ENCODE measurements at places on chromosomes 2 and 18.
A peak's percentile ranks its signal among the peaks of the same experiment; 100 is the strongest.

- no peak for DNase-seq
These were observed 6.0 kb downstream of the MC2R start for GRCh38 chr18:13909141-13909940.

DNA sequence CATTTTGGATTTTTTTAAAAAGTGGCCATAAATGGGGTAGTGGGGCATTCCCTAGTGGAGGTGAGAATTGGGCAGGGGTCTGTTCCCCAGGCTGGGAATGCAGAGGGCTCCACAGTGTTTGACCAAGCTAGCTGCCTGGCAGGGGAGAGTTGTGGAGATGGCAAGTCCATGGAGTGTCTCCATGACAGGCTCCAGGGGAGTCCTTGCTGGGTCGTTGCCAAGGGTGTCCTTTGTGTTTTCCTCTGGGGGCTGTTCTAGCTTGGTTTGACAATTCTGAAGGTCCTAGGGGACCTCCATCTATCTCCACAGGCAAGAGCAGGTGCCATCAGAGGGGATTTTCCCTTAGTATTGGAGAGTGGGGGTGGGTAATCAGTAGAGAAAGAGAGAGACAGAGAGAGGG lies 265.3 kb downstream of the DYSF start:
- DNase-seq, result no peak

DNA sequence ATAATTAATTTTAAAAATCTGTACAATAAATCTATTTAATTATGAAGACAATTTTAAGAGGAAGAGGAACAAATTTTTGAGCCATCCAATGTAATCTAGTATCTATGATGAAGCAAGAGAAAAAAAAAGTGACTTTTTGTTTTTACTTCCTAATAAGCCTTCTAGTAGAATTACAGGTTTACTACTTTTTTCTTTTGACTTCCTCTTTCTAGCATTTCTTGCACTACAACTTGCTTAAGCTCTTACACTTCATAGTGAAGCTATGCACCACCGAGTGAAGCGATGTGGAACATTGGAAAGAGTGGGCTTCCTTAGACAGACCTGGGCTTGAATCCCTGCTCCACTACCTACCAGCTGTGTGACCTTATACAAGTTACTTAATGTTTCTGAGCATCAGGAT lies 2.1 kb downstream of the SERPINB2 start:
- DNase-seq, result no peak

DNA sequence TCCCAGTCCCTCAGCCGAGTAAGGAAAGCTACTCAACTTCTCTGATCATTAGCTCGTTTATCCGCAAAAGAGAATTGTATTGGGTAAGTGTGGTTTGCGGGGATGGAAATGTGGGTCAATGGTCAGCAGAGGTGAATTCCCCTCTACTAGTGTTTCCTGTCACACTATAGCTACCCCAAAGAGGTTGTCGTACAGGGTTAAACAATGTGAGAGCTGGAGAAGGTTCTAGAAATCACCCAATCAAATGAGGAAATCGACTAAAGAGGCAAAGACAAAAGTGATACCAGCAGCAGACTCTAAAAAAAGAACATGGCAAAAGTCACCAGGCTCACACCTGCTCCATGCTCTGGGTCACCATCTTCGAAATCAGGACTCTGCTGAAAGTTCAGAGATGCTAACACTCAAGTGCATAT lies 144.7 kb upstream of the ITGA4 start:
- no peak for DNase-seq

DNA sequence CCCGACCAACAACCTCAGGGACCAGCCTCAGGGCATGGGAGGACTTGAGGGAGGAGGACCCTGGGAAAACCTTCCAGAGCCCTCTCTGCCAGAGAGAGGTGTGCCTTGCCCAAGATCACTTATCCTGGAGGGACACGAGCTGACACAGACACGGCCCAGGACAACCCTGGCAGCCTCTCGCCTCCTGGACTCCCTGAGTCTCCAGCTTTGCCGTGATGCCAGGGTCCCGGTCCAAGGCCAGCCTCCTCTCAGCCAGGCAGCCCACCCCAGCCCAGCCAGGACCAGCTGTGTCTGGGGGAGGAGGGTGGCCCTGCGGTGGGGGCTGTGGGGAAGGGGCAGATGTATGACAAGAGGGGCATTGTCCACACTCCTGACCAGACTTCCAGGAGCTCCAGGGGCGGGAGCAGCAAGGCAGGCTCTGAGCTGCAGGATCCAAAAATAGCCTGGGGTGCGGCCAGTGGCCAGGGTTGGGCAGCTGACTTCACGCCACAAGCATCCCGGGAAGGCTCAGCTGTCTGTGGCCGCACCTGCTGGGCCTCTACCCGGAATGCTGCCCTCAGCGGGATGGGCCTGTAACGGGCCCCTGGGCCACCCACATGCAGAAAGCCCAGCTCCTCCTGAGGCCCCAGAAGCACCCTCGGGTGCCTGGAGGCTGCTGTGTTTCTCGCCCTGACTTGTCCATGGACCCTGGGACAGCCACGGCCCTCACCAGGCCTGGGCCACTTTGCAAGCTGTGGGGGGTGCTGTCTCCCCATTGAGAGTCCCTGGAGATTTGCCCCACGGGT lies 65.5 kb upstream of the GPC1 start:
- DNase-seq, result no peak

DNA sequence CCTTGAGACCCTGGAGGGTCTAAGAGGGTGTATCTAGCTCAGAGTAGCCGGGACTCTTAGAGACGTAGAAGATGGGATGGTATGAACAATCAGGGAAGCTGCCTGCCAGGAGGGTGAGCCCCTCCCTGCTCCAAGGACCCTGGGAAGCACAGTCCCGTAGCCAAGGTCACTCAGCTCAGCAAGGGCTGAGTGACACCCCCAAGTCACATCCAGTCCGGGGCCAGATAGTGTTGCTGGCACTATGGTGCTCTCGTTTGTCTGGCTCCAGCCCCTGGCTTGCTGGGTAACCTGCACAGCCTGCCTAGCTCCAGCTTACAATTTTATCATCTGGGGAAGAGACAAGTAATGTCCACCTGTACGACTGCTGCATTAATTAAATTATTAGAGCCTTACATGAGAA lies 22.3 kb downstream of the REEP1 start:
- DNase-seq, result no peak

DNA sequence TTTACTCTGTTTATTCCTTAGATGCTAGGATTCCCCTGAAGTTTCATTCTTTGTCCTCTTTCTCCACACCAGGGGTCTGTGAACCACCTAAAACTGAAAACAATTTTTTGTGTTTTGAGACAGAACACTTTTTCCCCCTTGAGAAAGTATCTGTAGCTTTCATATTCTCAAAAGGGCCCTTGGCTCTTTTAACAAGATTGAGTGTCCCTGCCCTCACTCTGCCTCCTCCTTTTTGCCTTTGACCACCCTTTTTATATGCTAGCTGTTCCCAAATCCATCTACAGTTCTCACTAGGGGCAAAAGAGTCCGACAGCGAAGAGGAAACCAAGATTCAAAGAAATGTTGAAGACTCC lies 883 bp upstream of the EHBP1 start:
- DNase-seq, result no peak

- no peak for DNase-seq
These were observed 392.4 kb downstream of the TXNL1 start for GRCh38 chr18:56245866-56246580.

DNA sequence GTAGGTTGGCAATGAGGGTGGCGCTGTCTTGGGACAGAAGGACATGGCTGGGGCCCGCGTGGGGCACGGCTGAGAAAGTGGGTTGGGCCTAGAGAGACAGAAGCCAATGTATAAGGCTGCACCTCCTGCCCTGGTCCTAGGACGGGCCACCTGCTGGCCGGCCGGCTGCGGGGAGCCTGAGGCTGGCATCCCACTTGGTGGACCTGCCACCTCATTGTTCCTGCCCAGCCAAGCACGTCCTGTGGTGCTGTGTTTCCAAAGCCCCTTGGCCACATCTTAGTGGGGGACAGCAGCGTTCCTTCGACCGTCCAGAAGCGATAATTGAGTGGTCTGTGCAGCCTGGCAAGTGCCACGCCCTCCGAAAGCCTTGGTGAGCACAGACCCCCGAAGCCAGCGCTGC lies 223.9 kb downstream of the LDLRAD4 start:
- no peak for DNase-seq

GRCh38 chr2:192010073-192010472 lies 163.2 kb upstream of the CAVIN2 start:
- no peak for DNase-seq

- DNase-seq, result no peak
These were observed 15.4 kb downstream of the MRPL44 start for GRCh38 chr2:223972656-223973102.

- DNase-seq, result no peak
These were observed 3.1 kb downstream of the ARL4C start for GRCh38 chr2:234493796-234494195.

DNA sequence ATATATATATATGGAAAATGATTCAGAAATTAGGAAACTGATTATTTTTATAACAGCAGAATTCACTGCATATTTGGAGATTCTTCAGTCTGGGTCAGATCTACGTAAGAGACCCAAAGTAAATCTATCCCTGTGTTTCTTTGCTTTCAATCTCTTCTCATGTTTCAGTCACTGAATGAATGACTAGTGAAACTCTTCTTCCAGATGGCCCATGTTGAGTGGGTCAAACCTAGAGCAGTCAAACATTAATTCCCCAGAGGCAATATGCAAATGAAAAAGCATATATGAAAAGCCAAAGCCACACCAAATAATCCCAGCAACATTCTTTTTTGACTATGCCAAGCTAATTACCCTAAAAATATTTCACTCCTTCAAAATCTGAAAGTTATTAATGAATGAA lies 317.3 kb downstream of the RBM43 start:
- DNase-seq, result no peak

DNA sequence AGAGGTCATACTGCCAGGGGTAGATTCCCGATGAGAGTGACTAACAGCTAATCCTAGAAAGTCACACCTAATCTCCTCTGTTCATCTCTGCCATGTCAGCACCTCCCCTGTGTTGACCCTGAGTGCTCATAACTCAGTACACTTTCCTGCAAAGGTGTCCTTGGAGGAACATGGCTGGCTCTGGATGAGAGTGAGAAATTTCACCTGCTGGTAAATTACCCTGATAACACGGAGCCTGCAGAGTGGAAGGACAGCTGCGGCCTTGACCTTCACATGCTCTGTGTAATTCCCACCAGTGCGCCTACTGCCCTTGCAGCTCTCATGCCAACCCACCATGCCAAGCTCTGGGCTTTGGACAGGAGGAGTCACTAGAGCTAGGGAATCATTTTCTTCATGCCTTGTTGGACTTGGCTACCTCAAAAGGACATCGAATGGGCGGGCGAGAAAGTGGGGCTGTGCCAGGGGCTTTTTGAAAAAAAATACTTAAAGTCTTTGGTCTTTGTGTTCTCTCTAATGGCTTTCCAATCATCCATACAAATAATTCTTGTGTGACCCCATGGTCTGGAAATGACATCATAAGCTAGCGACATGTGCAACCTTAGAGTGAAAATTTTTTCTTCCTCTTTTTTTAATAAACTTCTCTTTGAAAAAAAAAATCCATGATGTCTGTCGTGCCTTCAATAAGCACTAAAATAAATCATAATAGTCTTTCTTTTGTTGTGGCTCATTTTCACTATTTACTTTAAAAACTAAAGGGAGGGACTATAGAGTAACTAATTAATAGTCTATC lies 319.9 kb downstream of the MYCN start:
- no peak for DNase-seq

DNA sequence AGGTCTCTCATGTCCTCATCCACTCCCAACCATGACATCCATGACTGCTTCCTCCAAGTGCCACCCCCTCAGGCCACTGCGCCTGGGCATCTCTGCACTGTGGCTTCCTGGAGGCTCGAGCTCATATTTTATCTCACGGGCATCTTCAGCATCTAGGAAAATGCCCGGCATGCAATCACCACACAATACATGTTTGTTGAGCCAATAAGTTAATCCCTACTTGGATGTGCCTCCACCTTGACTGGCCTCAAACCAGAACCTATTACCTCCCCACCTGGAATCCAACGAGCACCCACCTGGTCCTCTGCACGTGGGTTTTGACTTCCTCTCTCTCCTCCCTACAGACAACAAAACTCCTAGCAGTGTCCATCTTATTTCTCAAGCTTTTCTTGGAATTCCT lies 198.9 kb upstream of the REV1 start:
- no peak for DNase-seq

- no peak for DNase-seq
These were observed 322.9 kb downstream of the GBX2 start for GRCh38 chr2:235845245-235845644.

GRCh38 chr18:49819823-49820671 lies 6.7 kb upstream of the ACAA2 start:
- DNase-seq, result peak; percentile 24

- DNase-seq, result no peak
These were observed 1.3 kb downstream of the GAL3ST2 start for GRCh38 chr2:241777686-241778627.

DNA sequence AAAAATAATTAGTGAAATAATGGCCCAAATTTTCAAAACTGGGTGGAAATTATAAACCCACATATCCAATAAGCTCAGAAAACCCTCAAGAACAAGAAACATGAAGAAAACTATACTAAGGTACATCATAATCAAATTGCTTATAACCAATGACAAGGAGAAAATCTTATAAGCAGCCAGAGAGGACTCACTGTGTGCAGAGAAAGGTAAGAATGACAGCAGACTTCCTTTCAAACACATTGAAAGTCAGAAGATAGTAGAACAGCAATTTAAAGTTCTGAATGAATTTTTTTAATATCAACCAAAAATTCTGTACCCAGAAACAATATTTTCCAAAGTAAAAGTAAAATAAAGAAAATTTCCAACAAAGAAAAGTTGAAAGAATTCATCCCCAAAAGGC lies 197.7 kb upstream of the RAB12 start:
- DNase-seq, result no peak

DNA sequence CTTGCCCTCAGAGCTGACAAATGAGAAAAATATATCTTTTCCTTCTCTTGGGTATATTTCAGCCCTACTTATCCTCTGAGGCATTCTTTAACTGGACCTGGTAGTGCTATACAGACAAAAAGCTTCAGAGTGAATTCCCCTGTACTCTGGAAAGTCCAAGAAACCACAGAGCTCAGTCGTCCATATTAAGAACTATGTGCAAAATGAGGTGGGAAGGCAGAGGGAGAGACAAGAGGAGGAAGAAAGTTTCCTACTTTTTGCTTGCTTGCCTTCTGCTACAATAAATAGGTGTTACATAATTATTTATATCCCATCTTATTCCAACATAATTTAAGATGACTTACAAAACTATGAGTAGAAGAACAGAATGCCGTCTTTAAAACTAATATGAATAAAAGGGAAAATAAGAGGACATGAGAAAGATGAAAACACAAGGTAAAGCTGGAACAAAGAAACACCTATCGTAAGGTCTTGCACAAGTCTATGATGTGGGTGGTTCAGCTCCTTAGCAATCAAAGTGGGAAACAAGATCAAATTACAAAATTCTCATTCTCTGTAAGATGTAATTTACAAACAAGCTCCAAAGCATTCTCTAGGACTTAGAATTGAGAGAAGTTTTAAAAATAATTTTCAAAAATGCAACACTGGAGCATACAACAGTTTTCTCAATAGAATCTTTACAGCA lies 97.9 kb downstream of the BAZ2B start:
- no peak for DNase-seq

GRCh38 chr2:24342110-24342910 lies 18.0 kb downstream of the ITSN2 start:
- DNase-seq, result no peak

DNA sequence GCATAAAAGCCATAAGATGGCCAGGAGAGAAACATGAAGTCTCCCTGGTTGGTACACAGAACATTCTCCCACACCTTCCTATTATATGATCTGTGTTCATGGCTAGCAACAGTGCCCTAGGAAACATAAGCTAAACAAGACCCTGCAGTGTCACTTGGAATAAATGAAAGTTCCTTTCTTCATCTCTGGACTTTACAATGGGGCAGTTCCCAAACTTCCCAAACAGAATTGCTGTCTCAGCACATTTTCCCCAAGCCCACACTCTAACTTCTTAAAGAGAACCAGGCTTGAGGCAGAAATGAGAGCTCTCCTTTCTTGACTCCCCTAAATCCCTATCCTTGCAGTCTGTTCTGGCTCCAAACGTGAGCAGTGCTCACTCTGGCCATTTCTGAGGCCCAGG lies 173.2 kb upstream of the CREB1 start:
- no peak for DNase-seq
